Thoracic aorta (tissue), 2 donors: ENCODE measurements at places on chromosomes 11 and 22. TPM values are rescaled to one million over a fixed set of nuclear protein-coding genes. Genes with fewer than 3 reads are reported as not detected.

DNA sequence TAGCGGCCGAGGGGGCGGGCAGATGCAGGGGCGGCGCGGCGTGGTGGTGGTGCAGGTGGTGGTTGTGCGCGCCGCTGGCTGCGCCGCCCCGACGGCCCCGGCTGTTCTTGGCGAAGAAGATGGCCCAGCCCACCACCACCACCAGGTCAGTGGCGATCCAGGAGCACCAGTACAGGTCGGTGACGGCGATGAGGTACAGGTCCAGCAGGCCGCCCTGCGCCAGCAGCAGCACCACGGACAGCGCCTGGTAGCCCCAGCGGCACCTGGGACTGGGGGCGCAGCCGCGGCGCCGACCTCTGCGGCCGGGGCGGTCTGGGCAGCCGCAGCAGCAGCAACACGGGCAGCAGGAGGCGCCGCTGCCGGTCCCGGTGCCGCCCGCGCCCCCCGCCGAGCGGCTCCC is 879 bp downstream of the TMEM121B start:
- no peak overlapping the region for H3K4me3 ChIP-seq
- peaks cover 5% of the 10 kb centered on the region for H3K4me1 ChIP-seq
- H3K27me3 ChIP-seq = peaks cover 12% of the 10 kb centered on the region
- H3K36me3 ChIP-seq = no peaks in the 10 kb centered on the region
- no peak for DNase-seq

GRCh38 chr11:91257667-91258066 is 967.0 kb upstream of the FAT3 start:
- no peak for DNase-seq
- H3K27ac ChIP-seq = no peak overlapping the region
- no peaks in the 10 kb centered on the region for H3K4me1 ChIP-seq
- H3K27me3 ChIP-seq = no peaks in the 10 kb centered on the region
- no peak overlapping the region for H3K4me3 ChIP-seq

Gene OR8A1
- total RNA-seq = 0.81 TPM

- H3K27me3 ChIP-seq = no peaks in the 10 kb centered on the region
- H3K36me3 ChIP-seq = no peaks in the 10 kb centered on the region
- no peaks in the 10 kb centered on the region for H3K4me1 ChIP-seq
Measured at GRCh38 chr22:47125603-47126002, 363.2 kb downstream of the TBC1D22A start.

Gene NPTXR
- 29.3 TPM for total RNA-seq

- H3K36me3 ChIP-seq = no peaks in the 10 kb centered on the region
- H3K27ac ChIP-seq = no peak overlapping the region
- DNase-seq = no peak
- H3K27me3 ChIP-seq = no peaks in the 10 kb centered on the region
- no peak overlapping the region for H3K4me3 ChIP-seq
Measured at GRCh38 chr11:76889411-76889975, 28.8 kb downstream of the ACER3 start.

Gene NRIP3
- total RNA-seq = 5.3 TPM
